ENCODE measurements at places on chromosomes 7 and 10.

- DNase-seq: no peak
Observed at GRCh38 chr7:69190763-69191162, 407.5 kb upstream of the AUTS2 start.

- DNase-seq: no peak
Observed at GRCh38 chr7:48360574-48360973, 189.3 kb downstream of the ABCA13 start.

DNA sequence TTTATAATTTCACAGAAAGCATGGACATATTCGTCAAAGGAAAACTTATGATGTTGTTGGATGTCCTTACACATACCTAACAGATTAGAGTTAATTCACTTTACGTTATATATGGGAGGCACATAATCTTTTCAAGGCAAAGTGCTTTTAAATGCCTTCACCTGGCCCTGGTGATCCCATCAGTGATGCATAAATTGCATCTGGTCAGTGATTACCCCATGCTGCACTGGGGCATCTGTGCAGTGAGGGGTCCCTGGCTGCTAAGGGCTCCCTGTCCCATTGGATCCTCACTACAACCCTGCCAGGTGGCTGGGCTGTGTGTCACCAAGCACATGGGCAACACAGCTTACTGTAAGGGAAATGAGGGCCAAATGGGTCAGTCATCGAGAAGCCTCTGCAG is 441.1 kb downstream of the RPS24 start:
- DNase-seq: no peak

DNA sequence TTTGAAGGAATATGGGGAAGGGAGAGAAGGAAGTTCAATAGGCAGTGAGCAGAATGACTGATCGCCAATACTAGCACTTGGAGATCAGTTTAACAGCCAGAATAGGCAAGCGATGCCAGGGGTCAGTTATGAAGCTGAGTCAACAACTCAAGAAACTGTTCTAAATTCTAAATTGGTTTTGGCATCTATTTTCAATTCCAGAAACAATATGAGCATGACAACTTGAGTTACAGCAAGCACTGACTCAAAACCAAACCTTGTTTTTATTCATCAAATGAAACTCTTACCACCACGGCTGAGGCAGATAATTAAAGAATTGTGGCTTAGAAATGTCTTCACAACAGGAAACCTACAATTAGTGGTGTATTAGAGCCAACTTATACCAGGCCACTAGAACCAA is 180.5 kb upstream of the ASAH2 start:
- no peak for DNase-seq

DNA sequence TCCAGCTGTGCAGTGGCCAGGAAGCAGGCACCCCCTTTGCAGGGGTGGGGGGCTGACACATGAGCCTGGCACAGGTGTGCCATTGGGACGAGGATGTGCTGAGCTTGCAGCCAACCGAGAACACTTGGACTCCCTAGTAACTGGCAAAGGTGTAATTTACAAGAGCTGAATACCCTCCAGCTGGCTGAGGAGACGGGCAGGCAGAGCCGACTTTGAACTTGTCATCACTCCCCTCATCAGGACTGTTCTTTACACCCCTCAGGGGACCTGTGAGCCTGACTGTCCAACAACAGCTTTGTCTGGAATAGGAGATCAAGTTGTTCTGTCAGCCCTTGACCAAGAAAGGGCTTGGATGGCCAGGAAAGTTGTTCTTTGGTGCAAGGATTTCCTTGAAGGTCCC is 61.2 kb downstream of the CDH23 start:
- DNase-seq: no peak

GRCh38 chr7:28785041-28785995 is 172.8 kb downstream of the TRIL start:
- no peak for DNase-seq

GRCh38 chr10:8913720-8914119 is 859.2 kb downstream of the GATA3 start:
- DNase-seq: no peak

DNA sequence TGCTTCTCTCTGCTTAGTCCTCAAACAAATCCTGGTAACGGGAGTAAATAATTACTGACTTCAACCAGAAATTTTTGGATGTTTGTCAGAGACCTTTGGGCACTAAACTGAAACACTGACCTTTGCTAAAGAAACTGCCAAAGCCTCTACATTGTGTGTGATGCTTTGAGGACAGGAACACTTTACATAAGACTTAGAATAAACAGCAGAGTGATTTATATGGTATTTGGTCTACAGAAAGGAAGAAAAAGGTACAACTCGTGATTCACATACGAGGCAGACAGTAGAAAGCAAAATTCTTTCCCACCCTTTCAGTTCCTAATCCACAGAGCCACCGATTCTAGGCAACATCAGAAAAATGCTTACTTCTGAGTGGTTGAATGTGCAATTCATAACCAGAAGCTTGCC is 59.8 kb downstream of the SLC16A12 start:
- no peak for DNase-seq

GRCh38 chr10:47092831-47093230 is 181.6 kb downstream of the PTPN20 start:
- no peak for DNase-seq

DNA sequence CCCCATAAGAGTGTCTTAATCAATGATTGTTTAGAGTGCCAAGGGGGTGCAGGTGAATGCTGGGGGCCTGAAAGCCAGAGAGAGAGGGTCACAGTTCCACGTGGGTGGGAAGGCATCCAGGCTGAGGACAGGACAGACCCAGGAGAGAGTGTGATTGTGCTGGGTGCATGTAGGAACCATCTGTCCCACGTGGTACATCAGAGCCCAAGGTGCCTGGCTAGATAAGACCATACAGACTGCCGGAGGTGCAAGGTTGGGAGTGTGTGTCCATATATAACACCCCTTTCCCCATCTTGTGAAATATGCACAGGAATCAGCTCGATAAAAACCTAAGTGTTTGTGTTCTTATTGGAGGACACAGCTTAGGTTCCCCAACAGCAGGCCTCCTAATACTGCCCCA is 85.5 kb downstream of the WIPF3 start:
- no peak for DNase-seq

DNA sequence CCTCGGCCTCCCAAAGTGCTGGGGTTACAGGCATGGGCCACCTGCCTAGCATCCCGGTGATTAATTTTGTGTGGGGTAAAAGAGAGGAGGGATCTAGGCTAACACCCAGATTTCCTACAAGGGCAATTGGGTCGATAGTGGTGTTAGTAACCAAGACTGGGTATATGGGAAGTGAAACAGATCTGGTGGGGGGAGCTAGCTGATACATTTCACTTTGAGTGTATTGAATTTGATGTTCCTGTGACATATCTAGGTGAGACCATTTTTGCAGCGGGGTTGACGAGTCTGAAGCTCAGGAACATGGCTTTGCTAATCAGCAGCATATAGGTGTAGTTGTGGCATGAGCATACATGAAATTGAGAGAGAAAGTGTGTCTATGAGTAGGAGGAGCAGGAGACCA is 12.0 kb downstream of the CLCN1 start:
- no peak for DNase-seq

DNA sequence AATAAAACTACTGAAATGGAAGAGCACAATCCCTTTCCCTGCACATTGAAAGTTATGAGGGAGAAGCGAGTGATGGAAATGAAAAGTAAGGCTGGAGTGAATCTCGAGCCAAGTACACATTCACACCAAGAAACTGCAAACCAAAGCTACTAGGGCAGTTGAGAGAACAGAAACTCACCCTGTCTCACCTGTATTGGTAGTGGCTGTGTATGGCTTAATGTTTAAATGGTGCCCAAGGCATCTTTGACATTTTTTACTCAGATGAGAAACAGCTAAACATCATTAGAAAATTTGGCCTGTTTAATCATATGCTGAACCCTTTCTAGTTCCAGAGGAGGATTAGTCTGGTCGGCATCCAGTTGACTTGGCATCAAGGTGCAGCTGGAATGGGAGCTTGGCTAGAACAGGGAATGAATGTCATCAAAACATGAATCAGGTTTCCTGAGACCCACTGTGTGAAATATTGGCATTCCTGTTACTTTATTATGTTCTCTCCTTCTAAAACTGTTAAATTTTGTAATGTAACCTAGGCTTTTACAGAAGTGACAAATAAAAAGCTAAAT is 840.8 kb downstream of the GRM8 start:
- DNase-seq: no peak

DNA sequence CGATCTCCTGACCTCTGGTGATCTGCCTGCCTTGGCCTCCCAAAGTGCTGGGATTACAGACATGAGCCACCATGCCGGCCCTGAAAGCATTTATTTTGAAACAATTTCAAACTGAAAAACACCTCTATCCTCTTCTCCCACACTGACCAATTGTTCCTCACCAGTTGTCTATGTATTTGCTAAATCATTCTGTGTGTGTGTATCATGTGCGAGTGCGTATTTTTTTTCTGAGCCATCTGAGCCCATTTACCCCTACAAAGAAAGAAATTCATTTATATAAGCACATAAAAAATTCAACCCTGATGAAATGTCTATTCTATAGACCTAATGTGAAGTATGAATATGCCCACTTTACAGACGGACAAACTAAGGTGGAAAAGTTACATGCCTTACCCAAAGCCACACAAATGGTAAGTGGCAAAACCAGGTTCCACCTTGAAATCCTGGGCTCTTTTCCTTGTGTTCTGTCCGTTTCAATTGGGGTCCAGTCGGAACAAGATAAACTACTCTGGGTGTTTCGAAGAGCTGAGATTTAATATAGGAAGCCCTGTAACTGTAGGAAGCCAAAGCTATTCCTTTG is 46.8 kb downstream of the RBM17 start:
- no peak for DNase-seq

DNA sequence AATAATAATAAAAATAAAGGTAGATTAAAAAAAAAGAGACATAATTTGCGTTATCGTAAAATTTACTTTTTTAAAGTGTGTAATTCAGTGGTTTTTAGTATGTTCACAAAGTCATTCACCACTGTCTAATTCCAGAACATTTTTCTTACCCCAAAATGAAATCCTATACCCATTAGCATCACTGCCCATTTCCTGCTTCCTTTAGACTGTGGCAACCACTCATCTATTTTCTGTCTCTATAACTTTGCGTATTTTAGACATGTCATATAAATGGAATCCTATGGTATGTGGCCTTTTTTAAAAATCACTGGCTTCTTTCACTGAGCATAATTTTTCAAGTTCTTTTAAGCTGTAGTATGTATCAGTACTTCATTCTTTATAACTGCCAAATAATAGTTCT is 53.6 kb downstream of the KAT6B start:
- DNase-seq: no peak

GRCh38 chr10:6563731-6564130 is 16.3 kb downstream of the PRKCQ start:
- DNase-seq: no peak

- no peak for DNase-seq
Observed at GRCh38 chr10:37496061-37496460, 361.3 kb downstream of the ZNF248 start.

DNA sequence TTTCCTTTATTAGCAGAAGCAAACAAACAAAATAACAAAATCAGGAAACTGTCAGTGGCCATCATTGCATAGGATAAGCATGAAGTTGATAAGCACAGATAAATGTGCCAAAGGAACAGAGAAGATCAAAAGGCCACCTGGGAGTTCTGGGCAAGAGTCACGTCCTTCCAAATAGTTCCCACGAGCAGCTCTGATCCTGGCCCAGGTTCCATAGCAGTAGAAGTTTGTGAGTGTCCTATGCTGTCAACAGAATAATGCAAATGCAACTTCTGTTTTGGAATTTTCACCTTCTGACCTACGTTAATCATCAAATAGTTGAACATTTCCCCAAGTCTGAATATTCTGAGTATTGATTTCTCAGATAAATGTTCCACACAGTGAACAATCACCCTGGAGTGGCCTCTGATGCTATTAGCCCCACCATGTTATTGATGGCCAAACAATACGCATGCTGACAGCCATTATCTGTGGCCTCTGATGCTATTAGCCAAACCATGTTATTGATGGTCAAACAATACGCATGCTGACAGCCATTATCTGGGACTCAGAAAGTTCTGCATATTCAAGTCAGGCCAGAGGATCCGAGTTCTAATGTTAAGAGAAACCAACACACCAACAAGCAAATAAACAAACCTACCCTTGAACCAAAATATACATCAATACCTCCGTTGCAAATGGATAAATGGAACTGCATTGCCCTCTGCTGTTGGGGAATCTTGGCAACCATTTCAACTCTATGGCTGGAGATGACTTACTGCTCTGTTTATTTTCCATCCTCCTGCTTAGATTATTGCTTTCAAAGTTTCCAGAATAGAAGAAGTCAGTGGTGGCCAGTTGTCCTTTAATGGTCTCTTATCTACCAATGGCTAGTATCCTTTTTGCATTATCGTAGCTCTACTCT is 63.3 kb downstream of the MRC1 start:
- DNase-seq: peak; percentile 1

DNA sequence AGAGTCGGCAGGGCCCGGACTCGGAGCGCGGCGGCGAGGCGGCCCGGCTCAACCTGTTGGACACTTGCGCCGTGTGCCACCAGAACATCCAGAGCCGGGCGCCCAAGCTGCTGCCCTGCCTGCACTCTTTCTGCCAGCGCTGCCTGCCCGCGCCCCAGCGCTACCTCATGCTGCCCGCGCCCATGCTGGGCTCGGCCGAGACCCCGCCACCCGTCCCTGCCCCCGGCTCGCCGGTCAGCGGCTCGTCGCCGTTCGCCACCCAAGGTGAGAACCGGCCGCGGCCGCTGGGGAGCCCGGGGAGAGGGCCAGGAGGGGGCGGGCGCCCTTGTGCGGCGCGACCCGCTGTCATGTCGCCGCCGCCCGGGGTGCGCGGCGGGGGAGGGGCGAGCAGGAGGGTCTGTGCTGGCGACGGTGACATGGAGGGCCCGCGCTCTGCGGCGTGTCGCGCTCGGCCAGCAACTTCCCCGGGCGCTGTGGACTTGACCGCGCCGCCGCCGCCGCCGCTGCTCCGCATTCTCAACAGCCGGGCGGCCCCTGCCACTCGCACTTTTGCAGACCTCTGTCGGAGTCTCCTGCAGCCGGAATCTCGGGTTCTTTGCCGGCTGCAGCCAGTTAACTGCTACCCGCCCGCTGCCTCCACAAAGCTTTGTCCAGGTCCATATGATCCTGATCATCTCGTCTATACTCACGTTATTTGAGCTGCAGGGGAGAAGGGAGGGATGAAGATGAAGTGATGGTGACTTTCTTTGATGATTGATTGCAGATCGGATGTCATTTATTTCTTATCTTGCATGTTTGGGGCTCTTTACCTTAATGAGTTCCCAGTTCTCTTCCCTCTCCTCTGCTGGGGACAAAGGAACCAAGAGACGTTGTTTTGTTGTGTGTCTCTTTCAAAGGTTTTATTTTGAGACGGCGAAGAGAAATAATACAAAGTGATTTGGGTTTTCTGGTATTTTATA is 869 bp downstream of the TRIM24 start:
- peak; percentile 89 for DNase-seq

DNA sequence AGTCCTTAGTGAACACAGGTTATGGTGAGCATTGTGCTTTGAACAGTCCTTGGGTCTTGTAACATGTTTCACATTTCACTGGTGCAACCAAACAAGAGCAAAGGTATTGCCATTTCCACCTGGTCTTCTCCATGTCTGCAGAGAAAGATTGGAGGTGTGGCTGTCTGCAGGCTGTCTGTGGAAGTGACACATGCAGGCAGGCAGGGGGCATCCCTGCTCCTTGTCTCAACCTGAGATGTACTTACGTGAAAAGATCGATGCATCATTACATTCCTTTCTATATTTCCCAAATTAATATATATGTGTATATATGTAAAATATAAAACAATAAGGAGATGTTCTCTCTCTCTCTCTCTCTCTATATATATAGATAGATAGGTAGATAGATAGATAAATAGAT is 54.3 kb downstream of the LRRC18 start:
- DNase-seq: peak; percentile 25

- DNase-seq: peak; percentile 80
Observed at GRCh38 chr7:74216361-74216761, 6.6 kb downstream of the LAT2 start.

GRCh38 chr7:131898418-131898817 is 342.0 kb upstream of the PODXL start:
- peak; percentile 11 for DNase-seq

GRCh38 chr10:35762311-35763030 is 120.4 kb upstream of the FZD8 start:
- no peak for DNase-seq
